ENCODE measurements at places on chromosomes 3 and 15.

GRCh38 chr3:161096771-161097367 lies 8.3 kb downstream of the B3GALNT1 start:
- no peak for DNase-seq

GRCh38 chr3:165259541-165260193 lies 63.5 kb upstream of the SLITRK3 start:
- no peak for DNase-seq

GRCh38 chr15:78840661-78841375 lies 29.6 kb upstream of the ADAMTS7 start:
- DNase-seq: no peak

DNA sequence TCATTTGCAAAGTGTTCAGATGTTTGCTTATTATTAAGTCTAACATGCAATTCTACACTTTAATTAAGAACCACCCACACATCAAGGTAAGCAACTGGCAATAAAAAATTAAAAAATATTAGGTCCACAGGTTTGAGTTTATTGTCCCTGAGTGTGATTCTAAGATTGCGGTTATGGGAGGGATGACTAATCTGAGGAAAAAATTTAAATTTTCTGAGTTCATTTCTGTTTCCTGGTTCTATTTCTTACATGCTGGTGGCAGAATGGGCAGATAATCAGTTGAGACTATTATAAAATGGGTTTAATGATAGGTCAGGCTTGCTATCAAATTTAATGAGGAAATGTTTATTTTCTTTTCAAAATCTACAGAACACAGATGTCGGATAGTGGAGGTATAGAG lies 105.9 kb downstream of the TP63 start:
- DNase-seq: no peak

GRCh38 chr3:23481616-23482278 lies 278.6 kb downstream of the UBE2E2 start:
- DNase-seq: no peak

GRCh38 chr3:11465744-11466616 lies 177.7 kb downstream of the VGLL4 start:
- no peak for DNase-seq

- no peak for DNase-seq
Observed at GRCh38 chr15:49521802-49522201, 98.8 kb downstream of the FGF7 start.

- DNase-seq: no peak
Observed at GRCh38 chr3:120780977-120781376, 38.4 kb downstream of the GTF2E1 start.

- no peak for DNase-seq
Observed at GRCh38 chr3:156307704-156308103, 187.3 kb downstream of the KCNAB1 start.

- DNase-seq: no peak
Observed at GRCh38 chr3:185081521-185081920, 71.3 kb downstream of the C3orf70 start.

DNA sequence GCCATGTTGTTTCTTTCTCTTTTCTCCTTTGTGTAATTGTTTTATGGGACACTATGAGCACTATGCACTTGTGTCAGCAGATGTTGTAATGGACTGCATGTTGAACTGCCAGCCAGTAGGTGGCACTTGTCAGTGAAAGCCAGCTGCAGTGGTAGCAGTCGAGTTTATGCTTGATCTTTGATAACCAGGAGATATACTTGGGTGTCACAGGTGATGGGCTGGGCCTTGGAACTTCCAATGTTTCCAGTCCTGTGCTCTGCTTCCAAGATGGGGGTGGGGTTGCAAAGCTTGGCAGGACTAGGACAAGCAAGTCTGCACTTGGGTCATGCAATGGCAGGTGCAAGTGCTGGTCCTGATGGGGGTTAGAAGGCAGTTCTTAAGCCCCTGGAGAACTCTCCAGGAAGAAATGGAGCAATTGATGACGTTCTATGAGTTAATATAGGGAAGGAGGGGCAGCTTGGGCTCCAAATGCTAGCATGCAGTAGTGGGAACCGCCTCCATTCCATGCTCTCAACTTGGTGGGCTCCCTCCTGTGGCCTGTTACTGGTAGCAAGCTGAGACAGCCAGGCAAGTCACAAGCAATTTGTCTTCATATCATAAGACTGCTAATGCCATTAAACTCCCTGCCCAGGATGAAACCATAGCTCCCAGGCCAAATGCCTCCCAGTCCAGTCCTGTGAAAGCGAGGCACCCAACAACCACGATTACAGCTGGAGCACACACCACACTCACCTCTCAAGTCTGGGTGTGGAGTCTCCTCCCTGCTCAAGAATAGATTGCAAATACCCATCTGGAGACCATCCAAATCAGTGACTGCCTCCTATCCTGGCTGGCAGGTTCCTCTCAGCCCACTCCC lies 287.2 kb downstream of the CGGBP1 start:
- no peak for DNase-seq

DNA sequence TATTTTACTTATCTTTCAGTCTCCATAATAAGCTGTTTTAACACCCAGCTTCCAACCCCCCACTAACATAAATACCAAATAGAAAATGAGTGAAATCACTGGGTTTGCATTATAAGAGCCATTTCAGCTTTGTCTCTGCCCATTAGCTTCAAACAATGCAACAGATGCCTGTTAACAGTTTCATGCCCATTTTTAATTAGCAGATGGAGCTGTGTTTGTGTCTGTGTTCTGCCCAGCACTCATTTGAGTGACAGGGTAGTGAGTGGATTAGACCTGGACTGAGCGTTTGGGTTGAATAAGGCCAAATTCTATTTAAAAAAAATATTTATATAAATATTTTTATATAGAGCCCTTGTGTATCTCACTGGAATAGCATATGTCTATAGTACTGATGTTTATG lies 7.4 kb downstream of the RAB8B start:
- no peak for DNase-seq

- DNase-seq: no peak
Observed at GRCh38 chr15:41581110-41581509, 22.1 kb downstream of the TYRO3 start.
